ENCODE measurements at places on chromosomes 3 and 15.

DNA sequence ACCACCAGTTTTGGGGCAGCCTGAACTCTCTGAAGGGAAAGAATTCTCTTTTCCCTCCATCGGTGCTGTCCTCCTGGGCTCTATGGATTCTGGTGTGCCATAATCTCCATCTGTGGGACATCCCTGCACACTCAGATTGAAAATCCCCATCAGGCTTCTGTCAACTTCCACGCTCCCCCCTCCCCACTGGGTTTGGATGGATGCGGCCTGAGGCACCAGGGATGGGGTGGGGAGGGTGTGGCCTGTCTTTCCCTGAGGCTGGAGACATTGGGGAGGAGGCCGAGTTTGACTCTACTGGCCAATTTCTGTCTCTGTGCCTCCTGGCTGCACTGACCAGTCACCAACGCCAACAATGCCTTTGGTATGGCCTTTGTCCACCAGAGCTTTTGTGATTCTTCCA lies 16.3 kb upstream of the FBLN2 start:
- DNase-seq, result no peak

- DNase-seq, result no peak
Observed at GRCh38 chr3:31724116-31724515, 191.4 kb downstream of the STT3B start.

GRCh38 chr3:50263478-50264382 lies 5.2 kb upstream of the SEMA3B start:
- no peak for DNase-seq

DNA sequence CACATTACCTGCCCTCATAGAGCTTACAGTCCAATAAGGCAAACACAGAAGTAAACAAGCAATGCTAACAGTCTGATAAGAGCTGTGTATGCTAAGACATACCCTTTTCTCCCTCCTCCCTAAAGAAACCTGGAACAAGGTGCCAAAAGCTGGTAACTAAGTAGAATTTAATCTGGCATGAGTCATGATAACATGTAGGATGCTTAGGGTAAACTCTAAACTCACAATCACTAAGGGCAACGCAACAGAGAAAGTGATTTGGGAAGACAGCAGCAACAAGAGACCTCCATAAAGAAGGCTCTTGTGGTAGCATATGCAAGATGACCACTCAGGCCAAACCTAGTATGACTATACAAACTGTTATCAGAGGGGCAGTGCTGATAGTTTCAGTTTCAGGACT lies 55.5 kb downstream of the MYO1E start:
- DNase-seq, result no peak

- DNase-seq, result no peak
Observed at GRCh38 chr15:92395098-92395635, 1.5 kb downstream of the ST8SIA2 start.

- no peak for DNase-seq
Observed at GRCh38 chr15:29637555-29637954, 184.7 kb downstream of the TJP1 start.

GRCh38 chr15:92665100-92665555 lies 9.6 kb upstream of the FAM174B start:
- no peak for DNase-seq

DNA sequence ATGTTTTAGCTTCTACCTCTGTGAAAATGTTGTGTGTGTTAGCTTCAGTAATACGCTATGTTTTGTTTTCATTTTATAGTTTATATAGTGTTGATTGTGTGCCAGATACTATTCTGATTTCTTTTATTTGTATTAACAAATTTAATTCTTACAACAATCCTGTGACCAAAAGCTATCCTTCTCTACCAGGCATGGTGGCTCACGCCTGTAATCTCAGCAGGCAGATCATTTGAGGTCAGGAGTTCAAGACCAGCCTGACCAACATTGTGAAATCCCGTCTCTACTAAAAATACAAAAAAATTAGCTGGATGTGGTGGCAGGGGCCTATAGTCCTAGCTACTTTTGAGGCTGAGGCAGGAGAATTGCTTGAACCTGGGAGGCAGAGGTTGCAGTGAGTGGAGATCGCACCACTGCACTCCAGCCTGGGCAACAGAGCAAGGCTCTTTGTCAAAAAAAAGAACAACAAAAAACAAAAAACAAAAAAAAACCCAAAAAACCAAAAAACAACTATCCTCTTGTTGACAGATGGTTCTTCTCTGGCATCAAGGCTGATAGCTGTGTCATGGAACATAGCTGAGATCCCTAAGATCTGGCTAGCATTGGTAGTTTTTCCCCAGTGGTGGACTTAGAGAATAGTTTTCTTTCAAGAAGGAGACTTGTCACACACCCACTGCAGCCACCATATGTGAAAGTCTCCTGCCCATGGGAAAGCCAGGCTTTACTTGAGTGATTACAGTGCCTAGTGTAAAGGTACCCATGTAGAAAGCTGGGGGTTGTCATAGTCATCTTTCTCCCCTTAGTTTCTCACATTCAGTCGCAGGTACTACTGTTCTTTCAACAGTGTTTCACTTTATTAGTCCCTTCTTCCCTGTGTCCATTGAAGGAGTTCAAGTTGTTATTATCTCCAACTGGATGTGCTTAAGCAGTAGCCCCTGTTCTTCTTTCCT lies 116.5 kb downstream of the UBE2E2 start:
- DNase-seq, result no peak

- DNase-seq, result peak; percentile 40
Observed at GRCh38 chr15:98505611-98506031, 142.7 kb upstream of the IGF1R start.

- no peak for DNase-seq
Observed at GRCh38 chr3:134300520-134300919, 49.9 kb upstream of the RYK start.

DNA sequence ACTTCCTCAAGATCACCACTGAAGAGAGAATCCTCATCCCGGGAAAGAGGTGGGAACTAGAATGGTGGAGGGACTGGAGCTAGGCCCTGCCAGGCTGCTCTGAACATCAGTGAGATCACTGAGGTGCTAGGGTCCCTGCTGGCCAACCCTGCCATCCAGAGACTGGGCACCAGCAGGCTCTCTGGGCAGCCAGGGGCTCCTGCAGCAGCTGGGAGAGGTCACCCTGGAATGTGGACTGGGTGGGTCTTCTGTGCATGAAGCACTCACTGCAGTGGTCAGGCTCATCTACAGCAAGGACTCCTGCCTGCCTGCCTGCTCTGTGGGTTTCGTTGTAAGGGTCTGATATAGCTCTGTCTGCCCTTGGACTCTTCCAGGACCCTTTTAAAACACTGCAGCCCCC lies 24.9 kb downstream of the ALS2CL start:
- DNase-seq, result no peak

DNA sequence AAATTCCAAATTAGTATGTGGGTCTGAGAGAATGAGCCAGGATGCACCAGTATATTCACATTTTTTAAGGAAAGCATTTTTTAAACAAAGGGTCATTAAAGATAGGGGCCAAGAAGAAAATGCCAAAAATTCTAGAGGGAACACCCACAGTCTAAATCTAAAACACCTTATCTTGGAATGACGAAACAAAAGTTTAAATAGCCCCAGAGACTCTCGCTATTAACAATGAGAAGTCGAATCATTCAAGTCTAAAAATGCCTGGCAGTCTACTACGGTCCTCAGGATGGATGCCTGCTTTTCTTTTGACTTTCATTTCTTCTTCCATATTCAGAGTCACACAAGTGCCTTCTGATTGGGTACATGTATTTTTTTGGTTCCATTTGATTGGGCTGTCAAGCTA lies 66.3 kb downstream of the SSUH2 start:
- no peak for DNase-seq

DNA sequence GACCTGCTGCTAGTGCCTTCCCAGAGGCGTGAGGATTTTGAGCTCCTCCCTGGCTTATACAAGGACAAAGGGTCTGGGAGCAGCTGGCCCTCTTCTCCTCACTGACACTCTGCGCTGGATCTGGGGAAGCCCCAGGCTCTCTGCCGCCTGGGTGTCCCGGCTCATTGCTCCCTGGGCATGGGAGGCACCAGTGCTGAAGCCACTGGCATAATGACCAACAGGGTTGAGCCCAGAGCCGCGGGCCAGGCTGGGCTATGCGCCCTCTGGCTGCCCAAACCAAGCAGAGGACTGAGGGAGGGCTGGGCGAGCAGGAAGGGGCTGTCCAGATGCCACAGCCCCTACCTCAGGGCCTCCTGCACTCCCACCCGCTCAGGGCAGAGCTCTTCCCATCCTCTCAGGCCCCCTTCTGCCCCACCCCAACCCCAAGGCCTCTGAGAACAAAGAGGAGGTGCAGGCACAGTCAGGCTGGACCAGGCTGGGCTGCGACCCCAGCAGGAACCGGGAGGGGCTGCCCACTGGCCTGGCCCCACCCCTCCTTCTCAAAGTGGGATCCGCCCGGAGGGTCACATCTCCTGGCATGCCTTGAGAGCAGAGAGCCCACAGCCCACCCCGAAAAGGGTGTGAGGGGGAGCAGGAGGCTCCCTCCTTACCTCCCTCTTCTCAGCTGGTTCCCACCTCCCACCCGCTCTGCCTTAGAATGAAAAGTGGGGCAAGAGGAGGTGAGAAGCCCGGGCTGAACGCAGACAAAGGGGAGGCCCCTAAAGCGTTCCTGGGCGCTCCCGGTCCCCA lies 1.6 kb downstream of the LINGO1 start:
- DNase-seq, result no peak

DNA sequence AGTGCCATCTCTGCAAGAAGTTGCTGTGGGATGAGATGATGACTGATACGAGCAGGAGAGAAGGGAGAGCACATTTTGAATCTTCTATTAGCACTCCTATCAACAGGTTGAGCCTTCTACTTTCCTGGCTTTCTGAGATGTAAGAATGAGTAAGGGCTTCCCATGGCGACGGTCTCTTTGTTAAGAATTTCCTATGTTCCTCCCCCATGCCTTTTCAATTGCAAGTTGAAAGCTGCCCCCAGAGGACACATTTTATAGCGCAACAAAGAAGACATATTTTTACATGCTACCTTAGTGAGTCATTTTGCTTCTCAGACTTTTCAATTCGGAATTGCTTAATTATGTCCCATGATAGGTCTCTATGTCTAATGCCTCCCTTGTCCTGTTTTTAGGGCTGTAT lies 71.3 kb upstream of the LRTM1 start:
- peak; percentile 45 for DNase-seq

- no peak for DNase-seq
Observed at GRCh38 chr3:10725067-10725466, 91.0 kb upstream of the SLC6A11 start.

GRCh38 chr3:63896332-63897030 lies 15.7 kb downstream of the SCAANT1 start:
- no peak for DNase-seq

GRCh38 chr3:73186741-73187140 lies 125.3 kb downstream of the EBLN2 start:
- no peak for DNase-seq

- DNase-seq, result no peak
Observed at GRCh38 chr15:41411031-41411430, 5.9 kb upstream of the RTF1 start.

- DNase-seq, result peak; percentile 77
Observed at GRCh38 chr3:9778143-9779074, 8.7 kb upstream of the CAMK1 start.

DNA sequence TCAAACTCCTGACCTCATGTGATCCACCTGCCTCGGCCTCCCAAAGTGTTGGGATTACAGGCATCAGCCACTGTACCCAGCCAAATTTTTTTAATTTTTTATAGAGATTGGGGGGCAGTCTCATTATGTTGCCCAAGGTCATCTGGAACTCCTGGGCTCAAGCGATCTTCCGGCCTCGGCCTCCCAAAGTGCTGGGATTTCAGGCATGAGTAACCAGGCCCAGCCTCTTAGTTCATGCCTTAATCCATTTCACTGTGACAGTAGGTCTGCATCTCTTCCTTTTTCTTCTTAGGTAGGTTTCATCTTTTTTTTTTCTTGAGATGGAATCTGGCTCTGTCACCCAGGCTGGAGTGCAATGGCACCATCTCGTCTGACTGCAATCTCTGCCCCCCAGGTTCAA lies 37.3 kb upstream of the PPP4R2 start:
- DNase-seq, result no peak

GRCh38 chr3:154973851-154974250 lies 106.3 kb upstream of the MME start:
- DNase-seq, result no peak

DNA sequence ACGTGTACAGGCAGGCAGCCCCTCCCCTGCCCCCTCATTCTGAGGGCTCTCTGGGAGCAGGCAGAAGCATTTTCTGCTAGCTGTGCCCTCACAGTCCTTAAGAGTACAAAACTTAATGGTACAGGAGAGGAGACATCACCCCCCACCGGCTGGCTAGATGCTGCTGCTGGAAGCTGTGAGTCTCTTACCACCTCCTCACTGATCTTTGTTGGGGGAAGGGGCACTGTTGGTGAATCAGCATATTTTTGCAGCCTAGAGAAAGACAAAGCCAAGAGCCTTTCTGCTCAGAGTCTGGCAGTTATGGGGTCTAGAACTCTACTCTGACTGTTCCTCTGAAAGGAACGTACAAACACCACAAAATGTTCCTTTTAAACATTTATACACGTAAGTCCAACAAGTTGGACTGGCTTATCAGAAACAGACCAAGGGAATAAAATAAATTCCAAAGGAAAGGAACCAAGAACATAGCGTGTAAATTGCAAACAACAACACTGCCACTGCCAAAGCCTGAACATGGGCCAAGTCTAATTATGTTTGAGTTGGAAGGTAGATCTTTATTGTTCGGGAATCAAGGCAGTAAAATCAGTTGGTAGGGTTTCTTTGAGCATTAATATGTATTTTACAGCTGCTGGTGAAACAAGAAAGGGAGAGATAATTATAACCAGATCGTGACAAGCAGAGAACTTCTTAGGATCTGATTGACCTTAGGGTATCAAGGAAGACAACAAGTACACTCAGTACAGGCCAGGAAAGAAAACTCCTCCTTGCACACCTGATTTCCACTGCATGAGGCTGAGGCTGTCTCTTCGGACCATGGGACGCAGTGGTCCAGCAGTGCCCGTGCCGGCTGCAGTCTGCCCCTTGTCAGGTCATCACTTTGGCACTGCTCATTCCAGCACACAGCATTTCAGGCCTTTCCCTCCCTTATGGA lies 27.4 kb downstream of the CLK3 start:
- DNase-seq, result no peak

DNA sequence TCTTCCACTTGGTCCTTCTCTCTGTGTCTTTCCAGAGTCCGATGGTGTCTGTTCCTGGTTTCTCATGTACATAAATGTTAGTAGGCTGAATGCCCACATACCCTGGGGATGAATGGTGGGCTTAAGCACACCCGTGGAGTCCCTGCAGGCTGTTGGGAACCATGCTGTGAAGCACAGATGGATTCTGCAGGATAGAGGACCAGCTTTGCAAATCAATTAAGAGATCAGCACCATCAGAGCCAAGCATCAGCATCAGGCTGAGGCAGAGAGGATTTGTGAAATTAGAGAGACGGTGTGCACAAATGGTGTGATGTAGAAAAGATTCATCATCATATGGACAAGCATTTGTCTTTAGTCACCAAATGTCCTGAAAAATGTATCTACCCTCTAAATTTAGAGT lies 127.1 kb downstream of the SV2B start:
- no peak for DNase-seq

DNA sequence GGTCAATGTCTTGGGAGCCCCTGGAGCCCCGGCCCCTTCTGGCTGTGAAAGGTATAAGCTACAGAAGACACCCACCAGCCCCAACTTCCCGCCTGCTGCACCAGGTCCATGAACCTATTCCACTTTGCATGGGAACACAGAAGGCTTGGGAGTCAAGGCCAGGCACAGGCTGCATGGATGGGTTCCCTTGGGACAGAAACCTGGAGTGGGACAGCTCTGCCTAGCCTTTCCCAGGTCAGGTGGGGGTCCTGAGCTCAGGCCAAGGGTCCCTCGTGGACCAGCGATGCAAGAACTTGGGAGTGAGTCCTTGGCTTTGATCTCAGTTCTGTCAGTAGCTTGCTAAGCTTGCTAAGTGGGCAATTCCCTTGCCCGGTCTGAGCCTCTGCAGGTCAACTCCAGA lies 25.0 kb downstream of the TKT start:
- peak; percentile 10 for DNase-seq

Measured in AG20443 (cell line).